ENCODE measurements at places on chromosomes 16 and 17. TPM values are rescaled to one million over a fixed set of nuclear protein-coding genes. Genes with fewer than 3 reads are reported as not detected.

ARHGAP23 gene
- 65.4 TPM for total RNA-seq

NAGS gene
- 1.4 TPM for total RNA-seq

TOM1L1 gene
- total RNA-seq: 31.5 TPM

TBC1D3G gene
- total RNA-seq: not detected

Measured in A549 treated with AZD2906 at 1 μM for 4 hours (cell line).